ENCODE measurements at places on chromosomes 3 and 15.
A peak's percentile ranks its signal among the peaks of the same experiment; 100 is the strongest.

GRCh38 chr15:90035840-90036230, 34.7 kb downstream of the ZNF710 start:
- no peak for DNase-seq

GRCh38 chr3:10992017-10992942, at the start of gene SLC6A1:
SLC6A1 (plus strand) TSS chr3:10992748; CDS start chr3:11017212, 24,464 bp downstream.
- DNase-seq: peak; percentile 57

GRCh38 chr3:154884952-154885351, 195.2 kb upstream of the MME start:
- no peak for DNase-seq

- DNase-seq: no peak
Observed at GRCh38 chr3:105970283-105970682, 101.5 kb upstream of the CBLB start.

- no peak for DNase-seq
Observed at GRCh38 chr3:189517981-189518380, 113.2 kb upstream of the TP63 start.

DNA sequence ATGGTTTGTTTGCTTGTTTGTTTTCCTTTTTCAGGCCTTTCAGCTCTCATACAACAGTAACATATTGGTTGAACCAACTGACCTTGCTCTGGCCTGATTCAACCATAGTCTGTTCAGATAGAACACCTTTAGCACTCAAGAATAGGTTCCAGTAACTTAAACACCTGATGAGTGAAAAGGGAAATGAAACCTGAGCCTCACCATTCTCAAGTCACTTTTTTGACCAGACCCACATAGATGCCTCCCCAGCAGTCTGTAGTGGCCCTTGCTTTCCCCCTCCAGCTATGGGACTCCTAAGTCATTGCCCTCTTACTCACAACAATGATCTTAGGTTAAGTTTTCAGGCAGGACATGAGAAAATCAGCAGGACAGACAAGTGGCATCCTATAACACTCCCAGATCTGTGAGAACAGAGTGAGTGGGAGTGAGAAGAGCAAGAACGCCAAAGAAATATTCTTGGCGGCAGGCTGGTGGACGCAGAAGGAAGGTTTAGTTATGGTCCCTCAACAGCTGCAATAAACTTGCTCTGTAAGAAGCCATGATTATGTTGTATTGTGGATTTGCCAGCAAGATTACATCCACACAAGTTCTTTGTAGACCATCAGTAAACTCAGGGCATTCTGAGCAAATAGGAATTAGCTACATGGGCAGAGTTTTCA, 367.5 kb downstream of the MECOM start:
- DNase-seq: no peak

DNA sequence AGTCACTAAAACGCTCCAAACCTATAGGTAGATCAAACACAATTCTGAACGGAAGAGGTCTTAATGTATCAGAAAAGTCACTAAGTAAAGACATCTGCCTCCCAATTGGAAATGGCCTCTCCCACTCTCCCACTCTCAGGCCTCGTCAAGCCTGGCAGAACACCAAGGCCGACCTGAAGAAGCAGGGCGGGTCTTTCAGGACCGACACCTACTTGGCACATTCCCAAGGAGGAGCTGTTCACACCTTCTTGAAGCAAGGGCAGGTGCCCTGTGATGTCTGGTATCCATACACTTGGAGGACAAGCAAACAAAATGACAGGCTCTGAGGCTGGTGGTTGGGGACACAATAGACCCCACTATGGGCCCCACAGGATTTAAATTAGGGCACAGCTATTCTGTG, 30.0 kb downstream of the XXYLT1 start:
- DNase-seq: no peak

GRCh38 chr3:194374935-194375334, 5.4 kb upstream of the LRRC15 start:
- no peak for DNase-seq

DNA sequence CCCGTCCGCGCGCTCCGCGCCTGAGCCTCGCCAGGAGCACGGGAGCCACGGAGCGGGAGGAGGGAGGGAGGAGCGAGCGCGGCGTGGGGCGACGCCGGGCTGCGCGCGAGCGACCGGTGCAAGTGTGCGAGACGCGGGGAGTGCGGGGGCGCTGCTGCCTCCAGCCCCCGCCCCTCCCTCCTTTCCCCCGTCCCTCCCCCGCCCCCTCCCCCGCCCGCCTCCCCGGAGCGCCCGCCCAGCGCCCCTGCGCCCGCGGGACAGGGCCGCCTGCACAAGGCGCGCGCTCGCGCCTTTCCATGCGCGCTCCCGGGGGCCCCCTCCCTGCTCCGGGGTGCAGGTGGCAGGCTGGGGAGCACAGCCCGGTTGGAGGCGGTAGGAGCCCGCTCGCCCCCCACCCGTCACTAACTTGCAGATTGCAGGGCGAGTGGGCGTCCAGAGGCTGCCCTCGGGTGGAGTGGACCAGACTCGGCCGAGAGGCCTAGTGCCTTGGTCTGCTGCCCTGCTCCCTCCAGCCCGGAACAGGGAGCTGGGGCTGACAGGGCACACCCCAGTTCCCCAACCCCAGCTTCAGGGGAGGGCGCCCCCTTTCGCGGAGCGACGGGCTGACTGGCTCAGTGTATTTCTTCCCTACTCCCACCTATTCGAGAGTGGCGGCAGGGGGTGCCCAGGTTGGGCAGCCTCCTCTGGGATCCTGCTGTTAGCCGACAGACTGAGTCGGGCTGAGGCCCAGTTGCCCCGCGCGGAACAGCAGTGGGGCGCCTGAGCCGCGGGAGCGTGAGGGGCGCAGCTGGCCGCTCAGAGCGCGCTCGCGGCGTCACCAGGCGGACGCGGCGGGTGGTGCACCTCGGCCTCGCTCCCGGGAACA, at the start of gene WNT7A:
Gene WNT7A, minus strand, starts transcription at position 126 of the 865 bp plus-strand sequence. CDS start 255 bp downstream, outside the sequence.
- no peak for DNase-seq

- no peak for DNase-seq
Observed at GRCh38 chr3:31197941-31198340, 303.5 kb upstream of the GADL1 start.

DNA sequence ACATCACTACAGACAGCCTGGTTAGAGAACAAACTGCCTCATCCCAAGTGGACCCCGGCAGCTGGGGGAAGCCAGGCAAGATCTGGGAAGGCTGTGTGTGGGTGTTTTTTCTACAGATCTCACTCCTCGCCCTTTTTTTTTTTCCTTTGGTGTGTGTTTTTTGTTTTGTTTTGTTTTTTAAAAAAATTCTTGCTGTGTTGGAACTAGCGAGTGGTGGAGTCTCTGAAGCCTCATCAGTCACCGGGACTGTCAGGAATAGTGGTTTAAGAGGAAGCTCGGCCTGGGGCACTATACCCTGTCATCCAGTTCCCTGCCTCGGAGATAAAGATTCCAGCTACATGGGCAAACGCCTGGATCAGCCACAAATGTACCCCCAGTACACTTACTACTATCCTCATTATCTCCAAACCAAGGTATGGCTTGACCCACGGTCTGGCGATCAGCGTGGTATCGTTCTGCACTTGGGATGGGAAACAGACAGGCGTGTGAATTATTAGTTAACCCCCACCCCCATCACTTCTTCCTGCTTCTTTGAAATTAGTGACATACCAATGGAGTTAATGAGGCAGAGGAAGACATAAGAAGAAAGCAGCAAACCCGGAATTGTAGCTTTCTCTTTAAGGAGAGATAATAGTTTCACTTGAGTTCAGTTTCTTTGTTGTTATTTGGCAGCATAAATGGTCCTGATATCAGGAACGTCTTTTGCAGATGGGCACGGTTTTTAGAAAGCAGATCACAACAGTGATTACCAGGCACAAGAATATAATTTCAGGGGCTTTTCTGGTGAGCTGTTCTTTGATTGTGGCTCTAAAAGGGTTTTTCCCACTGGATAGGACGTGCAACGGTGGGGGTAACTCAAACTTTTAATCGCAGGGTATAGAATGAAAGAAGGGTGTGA, 722 bp downstream of the RBMS3 start:
- no peak for DNase-seq

- no peak for DNase-seq
Observed at GRCh38 chr15:89184357-89184756, 37.0 kb downstream of the RLBP1 start.

DNA sequence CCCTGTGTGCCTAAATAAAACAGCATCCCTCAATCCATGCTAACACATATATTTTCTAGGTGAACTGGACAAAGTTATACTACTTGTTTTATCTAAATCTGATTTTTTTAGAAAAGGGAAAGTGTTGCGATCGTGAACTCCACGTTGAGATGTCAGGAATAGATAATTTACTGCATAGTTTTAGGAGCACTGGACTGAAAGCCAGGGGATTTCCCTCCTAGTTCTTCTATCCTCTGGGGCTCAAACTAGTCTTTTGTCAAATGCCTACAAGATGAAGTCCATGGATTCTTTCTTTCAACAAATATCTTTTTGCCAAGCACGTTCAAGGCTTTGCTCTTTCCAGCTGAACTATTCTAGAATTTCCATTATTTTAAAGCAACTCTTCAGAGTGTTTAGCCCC, 617 bp upstream of the HPS3 start:
- DNase-seq: no peak

DNA sequence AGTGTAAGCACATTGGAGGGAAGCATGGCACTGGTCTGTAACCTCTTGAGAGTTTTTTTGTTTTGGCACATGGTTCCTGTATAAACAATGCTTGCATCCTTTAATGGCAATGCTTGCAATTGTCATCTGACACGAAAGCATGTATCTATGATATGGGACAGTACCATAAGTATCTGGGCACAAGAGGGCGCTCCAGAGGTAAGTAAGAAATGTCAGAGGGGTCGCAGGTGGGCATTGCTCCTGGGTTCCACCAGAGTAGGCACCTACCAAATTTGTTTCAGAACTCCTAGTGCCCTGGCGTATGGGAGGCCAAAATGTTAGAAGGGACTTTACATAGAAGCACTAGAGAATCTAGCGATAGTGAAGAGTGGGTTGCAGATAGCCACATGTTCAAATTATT, 58.7 kb upstream of the BCHE start:
- peak; percentile 69 for DNase-seq

DNA sequence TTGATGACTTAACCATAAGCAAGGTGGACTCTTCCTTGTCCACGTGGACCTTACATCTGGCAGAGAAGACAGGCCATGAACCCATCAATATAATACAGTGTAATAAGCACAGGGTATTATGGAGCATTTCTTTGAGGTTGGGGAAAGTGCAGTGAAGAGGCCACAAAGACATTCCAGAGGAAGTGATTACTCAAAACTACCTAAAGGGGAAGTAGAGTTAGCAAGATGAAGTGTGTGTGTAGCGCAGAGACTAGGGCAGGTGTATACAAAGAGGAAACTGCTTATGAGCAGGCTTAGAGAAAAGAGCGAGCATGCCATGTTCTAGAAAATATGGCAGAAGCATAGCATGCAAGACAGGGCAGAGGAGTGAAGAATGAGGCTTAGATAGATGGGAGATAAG, 17.9 kb downstream of the CP start:
- DNase-seq: no peak

- DNase-seq: no peak
Observed at GRCh38 chr15:50068016-50068415, 51.0 kb downstream of the ATP8B4 start.

- DNase-seq: no peak
Observed at GRCh38 chr3:41250825-41251224, 51.5 kb downstream of the CTNNB1 start.

- no peak for DNase-seq
Observed at GRCh38 chr15:65008983-65009382, 19.3 kb upstream of the SPG21 start.

- DNase-seq: no peak
Observed at GRCh38 chr15:57696146-57696545, 10.4 kb upstream of the POLR2M start.

- no peak for DNase-seq
Observed at GRCh38 chr3:172629470-172629869, 81.4 kb downstream of the NCEH1 start.

DNA sequence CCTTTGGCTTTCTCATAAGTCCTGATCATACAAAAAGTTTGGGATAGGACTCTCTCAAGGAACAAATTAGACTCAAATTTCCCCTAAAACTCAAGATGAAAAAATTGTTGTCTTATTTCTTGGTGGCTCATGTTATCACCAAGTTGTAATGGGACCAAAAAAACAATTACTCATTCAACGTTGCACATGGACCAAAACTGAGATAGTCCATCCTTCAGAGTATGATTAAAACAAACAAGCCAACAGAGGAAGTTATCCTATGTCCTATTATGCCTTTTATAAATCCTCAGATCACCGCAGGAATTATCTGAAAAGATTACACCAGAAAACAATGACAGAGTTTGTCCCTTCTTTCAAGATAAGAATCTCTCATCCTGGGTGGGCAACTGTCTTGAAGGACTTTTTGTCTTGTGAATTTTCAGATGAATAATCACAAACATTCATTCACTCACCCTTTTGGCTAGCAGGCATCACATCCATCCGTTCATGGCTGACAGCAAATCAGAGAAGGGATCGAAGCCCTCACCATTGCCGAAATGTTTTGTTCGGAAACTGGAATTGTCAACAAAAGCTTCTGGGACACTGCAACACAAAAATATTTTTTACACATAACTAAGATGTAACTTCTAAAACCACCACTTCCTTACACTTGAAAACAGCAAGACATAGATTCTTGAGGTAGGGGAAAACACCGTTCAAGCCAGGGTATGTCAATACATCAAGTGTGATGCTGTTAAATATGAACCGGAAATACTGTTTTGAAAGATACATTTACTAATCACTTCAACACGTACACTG, 90.4 kb downstream of the FOXP1 start:
- DNase-seq: no peak

DNA sequence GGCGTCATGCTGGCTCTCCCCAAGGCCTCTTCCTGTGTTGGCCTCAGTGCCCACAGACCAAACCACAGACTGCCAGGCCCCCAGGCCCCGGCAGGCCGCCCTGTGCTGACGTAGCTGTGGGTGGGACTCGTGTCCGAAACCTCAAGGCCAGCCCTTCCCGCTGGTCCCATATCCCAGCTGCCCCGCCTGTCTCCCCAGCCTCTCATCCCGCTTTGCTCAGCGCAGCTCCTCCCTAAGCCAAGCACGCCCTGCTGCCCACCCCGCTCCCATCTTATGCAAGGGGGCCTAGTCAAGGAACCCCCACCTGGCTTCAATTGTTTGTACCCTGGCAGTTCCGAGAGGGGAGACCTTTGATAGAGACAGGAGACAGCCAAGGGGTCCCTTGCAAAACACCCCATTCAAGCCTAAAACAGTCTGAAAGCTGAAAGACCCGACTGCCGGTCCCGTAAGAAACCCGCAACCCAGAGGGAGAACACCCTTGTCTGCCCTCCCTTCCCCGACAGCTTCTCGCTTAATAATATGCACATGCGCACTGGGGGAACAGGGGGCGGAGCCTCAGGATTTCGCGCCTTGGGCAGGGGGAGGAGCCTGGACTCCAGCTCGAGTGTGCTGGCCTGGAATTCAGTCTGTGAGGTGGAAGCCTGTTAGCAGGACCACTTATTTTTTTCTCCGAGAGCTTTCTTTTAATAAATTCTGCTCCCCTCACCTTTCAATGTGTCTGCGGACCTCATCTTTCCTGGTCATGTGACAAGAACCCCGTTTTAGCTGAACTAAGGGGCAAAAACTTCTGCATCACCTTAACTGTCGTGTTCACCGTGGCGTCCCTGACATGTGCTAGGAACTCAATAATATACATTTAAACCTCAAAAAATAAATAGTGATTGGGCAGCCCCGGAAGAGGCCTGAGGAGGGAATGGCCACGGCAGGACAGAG, 17.2 kb downstream of the TNFAIP8L3 start:
- DNase-seq: peak; percentile 61
